Femur (tissue), 1 donor: ENCODE measurements at places on chromosomes 1 and 21.

DNA sequence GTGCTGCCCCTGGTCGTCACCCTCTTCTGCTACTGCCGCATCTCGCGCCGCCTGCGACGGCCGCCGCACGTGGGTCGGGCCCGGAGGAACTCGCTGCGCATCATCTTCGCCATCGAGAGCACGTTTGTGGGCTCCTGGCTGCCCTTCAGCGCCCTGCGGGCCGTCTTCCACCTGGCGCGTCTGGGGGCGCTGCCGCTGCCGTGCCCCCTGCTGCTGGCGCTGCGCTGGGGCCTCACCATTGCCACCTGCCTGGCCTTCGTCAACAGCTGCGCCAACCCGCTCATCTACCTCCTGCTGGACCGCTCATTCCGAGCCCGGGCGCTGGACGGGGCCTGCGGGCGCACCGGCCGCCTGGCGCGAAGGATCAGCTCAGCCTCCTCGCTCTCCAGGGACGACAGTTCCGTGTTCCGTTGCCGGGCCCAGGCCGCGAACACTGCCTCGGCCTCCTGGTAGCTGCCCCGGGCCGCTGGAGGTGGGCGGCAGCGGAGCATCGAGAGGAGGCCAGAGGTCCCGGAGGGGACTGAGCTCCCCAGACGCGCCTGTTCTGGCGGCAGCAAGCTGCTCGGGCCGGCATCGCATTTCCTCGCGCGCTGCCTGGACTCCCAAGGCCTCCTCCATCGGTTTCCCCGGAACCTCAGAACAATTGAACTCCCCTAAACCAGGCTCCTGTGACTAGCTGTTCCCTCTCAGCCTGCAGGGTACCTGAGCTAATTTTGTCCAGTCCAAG lies 1.1 kb downstream of the GPR25 start:
- no peak for DNase-seq

DNA sequence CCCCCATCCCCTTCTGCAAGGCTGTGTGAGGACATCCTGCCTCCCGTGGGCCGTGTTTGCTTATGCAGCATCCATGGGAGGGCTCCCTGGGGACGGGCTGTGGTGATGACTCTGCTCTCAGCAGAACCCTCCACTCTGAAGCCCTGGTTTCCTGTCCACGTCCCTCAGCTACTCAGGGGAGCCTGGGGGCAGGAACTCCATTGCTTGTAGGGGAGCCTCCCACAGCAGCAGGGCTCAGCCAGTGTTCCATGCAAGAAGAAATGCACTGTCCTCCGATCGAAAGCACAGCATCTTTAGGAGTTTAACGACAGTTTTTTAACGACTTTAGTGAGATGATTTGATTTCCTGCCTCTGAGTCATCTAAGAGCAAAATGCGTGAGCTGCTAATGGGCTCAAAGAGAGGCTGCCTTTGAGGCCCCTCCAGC lies 8.3 kb upstream of the KCNAB2 start:
- no peak for DNase-seq

- DNase-seq = no peak
Measured at GRCh38 chr1:163875927-163876320, 554.2 kb downstream of the NUF2 start.

DNA sequence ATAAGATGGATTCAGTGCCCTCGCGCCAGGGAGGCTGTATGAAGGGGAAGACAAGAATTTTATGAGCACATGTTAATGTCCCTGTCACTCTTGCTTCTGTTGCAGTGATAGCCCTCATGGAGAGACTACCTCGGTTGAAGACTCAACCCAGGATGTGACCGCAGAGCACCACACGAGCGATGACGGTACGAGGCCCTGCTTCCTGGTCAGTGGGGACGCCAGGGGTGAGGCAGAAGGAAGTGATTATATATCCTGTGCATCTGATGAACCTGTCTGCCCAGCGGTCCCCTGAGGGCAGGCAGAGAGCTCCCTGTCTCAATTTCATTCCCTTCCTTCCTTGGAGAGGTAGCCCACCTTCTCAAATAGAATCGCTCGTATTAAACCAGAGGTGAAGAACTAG lies 20.0 kb upstream of the IKBKE start:
- no peak for DNase-seq
